ENCODE measurements at places on chromosomes 13 and 19. TPM values are rescaled to one million over a fixed set of nuclear protein-coding genes. Genes with fewer than 3 reads are reported as not detected.

The DAND5 gene
- not detected for total RNA-seq

The FRY gene
- total RNA-seq, result 2.5 TPM

The KLK15 gene
- not detected for total RNA-seq

The ZNF99 gene
- total RNA-seq, result not detected

The GNG7 gene
- total RNA-seq, result under 0.01 TPM

The TMEM59L gene
- under 0.01 TPM for total RNA-seq

The NRTN gene
- not detected for total RNA-seq

The ZNF610 gene
- total RNA-seq, result 0.78 TPM

The CPB2 gene
- total RNA-seq, result not detected

The FUT3 gene
- total RNA-seq, result not detected

The FFAR1 gene
- total RNA-seq, result not detected

Measured in subcutaneous preadipocyte (primary cell).